ENCODE measurements at places on chromosomes 5 and 9.

- DNase-seq = no peak
These were observed 68.8 kb downstream of the C9orf50 start for GRCh38 chr9:129552064-129552463.

- no peak for DNase-seq
These were observed 13.3 kb downstream of the ANXA6 start for GRCh38 chr5:151144275-151144674.

DNA sequence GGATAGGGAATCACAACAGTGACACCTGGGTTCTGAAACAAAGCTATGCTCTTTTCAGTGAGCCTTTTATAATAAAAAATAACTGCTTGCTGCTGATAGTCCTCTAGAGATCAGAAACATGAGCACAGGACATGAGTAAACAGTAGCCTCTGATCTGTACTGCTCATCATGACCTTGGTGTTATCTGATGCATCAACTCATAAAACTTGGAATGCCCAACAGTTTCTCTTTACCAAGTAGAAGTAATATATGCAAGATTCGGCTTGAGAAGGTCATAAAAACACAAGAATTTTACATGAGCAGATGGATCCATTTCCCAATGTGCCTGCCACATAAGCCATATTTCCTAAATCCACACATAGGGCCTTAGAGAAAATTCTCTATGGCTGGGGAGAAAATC lies 318.3 kb upstream of the GRAMD2B start:
- DNase-seq = no peak

DNA sequence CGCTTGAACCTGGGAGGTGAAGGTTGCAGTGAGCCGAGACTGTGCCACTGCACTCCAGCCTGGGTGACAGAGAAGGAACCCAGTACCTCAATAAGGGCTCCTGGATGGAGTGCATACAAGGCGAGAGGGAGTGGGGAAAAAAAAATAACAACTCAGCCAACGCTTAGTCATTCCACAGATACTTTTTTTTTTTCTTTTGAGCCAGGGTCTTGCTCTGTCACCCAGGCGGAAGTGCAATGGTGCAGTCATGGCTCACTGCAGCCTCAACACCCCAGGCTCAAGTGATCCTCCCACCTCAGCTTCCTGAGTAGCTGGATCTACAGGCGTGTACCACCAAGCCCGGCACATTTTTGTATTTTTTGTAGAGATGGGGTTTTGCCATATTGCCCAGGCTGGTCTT lies 59.5 kb upstream of the GGTA1 start:
- no peak for DNase-seq

DNA sequence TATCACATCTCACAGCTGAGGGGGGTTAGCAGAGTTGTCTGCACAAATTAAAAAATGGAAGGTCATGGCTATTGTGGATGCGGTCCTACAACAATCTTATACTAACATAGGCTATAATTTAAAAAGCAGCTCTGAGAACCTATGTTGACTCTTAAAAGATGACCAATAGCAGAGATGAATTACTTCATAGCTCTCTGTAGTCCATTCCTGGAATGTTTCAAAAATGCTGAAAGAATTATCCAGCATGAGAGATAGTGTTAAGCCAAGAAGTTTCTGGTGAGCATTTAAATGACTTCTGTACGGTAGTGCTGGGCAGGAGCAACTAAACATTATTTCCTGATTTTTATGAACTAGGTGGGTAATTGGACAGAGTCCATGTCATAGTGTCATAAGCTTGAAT lies 218.2 kb upstream of the NUDT12 start:
- DNase-seq = no peak

DNA sequence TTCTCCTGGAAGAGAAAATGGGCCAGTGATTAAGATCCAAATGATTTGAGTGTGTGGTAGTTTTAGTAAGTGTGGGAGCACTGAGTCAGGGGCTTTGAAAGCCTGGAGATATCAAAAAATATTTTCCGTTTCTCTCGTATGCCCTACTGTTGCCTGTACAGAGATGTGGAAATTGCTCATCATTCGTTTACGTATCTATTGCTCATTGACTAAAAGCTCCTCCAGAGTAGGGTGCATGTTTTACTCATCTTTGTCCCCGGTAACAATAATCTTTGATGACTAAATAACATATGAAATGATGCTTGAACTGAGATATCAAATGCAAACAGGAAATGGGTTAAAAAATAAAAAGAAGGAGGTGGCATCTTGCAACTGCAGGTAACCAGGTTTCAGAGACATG lies 114.2 kb upstream of the FST start:
- no peak for DNase-seq

DNA sequence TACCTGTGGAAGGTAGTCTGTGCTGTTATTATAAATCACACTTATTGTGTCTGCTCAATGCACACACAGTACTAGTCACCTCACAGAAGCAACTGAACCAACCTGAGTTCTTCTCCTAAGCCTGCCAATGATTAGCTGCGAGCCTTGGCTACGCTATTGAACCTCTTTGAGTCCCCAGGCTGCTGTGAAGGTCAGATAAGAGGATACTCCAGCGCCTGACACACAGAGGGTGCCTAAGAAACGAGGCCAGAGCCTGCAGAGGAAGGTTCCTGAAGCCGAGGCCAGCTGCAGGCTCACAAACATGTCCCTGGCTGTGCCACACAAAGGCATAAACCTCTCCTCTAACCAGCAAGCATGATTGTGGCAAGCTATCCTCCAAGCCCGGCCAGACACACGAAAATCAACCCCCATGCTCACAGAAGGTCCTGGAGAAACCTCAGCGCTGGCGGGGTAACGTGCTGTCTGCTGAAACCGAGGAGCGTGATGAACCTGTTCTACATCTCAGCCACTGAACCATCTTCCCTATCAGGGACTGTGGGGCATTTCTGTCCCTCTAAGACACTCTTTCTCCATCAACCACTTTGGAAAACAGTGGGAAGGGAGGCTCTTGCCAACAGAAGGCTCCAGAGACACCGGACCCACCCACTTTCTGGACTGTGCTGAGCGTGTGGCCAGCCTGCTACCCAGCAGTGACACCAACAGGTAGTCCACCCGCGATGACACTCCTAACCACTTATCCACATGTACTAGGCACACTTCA lies 53.2 kb upstream of the SLC25A51 start:
- DNase-seq = no peak

Data from NCI-H774 (cell line).